ENCODE measurements at places on chromosomes 1 and 21.

GRCh38 chr1:209983953-209984352, 45.9 kb downstream of the SYT14 start:
- DNase-seq, result no peak

- DNase-seq, result no peak
These were observed 82.1 kb downstream of the VPS26C start for GRCh38 chr21:37184784-37185593.

DNA sequence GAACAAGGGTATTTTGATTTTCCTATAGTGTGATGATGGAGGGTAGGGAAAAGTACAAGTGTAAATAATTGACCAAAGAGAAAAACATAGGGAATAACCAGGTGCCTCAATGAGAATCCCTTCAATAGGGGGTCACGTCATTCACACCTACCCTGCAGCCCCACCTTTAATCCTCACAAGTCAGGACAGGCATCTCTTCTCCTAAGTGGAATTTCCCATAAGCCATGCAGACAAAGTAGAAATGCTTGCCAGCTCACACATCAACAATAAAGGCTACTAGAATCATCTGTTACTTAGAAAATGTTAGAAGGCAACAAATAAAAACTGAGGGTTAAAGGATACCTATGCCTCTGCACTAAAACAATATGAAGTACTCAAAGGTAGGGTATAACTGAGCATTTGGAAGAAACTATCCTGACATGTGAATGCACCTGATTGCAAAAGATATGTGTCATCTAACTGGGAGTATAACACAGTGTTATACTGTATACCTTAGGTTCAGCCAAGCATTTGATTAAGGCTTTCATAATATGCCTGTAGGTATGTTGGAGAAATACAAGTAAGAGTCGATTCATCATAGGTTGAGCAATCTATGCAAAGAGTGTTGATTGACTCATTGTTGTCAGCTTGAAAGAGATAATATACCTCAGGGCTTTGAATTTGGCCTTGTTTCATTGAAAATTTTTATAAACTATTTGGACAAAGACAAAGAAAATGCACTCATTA, 32.4 kb upstream of the ATP1A1 start:
- DNase-seq, result no peak

- DNase-seq, result no peak
These were observed 21.2 kb downstream of the PGLYRP3 start for GRCh38 chr1:153291514-153291913.

- no peak for DNase-seq
These were observed 918 bp upstream of the JTB start for GRCh38 chr1:153978274-153978909.

All from anterior cingulate cortex (tissue), 58 donors.